Mesothelial cell of epicardium (in vitro differentiated cells): ENCODE measurements at places on chromosomes 1 and 21. TPM values are rescaled to one million over a fixed set of nuclear protein-coding genes. Genes with fewer than 3 reads are reported as not detected.

TRIM58 gene
- 0.91 to 1.2 TPM (median 1.1 TPM) in 3 replicates for total RNA-seq

DHRS3 gene
- 1,067 to 1,086 TPM (median 1,071 TPM) in 3 replicates for total RNA-seq

HHIPL2 gene
- total RNA-seq: 0.20 to 1.3 TPM (median 0.97 TPM) in 3 replicates

GBP4 gene
- total RNA-seq: 4.8 to 6.7 TPM (median 5.5 TPM) in 3 replicates

ERICH3 gene
- not detected in 3 replicates for total RNA-seq

ANGPTL3 gene
- total RNA-seq: not detected in 3 replicates

CA6 gene
- total RNA-seq: not detected in 3 replicates

- H3K36me3 ChIP-seq: no peaks in the 10 kb centered on the region
- H3K4me3 ChIP-seq: no peak overlapping the region
- no peaks in the 10 kb centered on the region for H3K4me1 ChIP-seq
- H3K27ac ChIP-seq: no peak overlapping the region
- H3K27me3 ChIP-seq: no peaks in the 10 kb centered on the region
These were observed 7.8 kb downstream of the MORN1 start for GRCh38 chr1:2383576-2383975.

DNA sequence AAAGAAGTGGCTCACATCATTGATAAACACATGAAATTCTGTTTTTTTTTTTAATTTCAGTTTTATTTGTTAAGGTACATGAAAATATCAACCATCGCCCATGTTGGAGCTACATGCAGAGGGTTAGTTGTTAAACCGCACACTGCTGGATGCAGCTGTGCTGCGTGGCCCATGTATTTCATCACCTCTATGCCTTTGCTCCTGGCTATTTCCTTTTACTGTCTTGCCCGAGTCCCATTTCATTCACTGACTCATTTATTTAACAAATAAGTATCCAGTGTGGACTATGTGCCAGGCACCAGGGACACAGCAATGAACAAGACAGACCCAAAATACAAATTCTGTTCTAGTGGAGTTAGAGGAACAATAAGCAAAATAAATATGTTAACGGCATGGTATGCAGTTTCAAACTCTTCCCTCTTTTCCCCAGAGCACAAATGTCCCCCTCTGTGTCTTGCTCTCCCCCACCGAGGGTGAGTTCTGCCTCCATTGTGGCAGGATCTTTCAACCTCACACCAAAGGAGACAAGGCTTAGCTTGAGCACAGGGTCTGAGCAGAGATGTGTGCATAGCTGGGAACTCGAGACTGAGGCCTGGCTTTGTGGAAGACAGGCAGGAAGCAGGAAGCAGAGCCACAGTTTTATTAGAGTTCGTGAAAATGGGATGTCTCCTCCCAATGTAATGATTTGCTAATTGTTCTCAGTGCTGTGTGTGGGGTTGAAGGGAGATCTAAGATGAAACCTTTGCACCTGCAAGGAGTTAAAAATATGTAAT is 44.6 kb downstream of the MAN1C1 start:
- no peak for DNase-seq
- H3K4me3 ChIP-seq: no peak overlapping the region
- no peaks in the 10 kb centered on the region for H3K36me3 ChIP-seq
- peak overlapping the region; percentile 57 for H3K27ac ChIP-seq

GRCh38 chr1:160187407-160187806 is 3.0 kb upstream of the CASQ1 start:
- H3K27me3 ChIP-seq: no peaks in the 10 kb centered on the region
- H3K4me1 ChIP-seq: peaks cover 7% of the 10 kb centered on the region
- no peak overlapping the region for H3K4me3 ChIP-seq
- H3K27ac ChIP-seq: no peak overlapping the region
- no peak for DNase-seq

DNA sequence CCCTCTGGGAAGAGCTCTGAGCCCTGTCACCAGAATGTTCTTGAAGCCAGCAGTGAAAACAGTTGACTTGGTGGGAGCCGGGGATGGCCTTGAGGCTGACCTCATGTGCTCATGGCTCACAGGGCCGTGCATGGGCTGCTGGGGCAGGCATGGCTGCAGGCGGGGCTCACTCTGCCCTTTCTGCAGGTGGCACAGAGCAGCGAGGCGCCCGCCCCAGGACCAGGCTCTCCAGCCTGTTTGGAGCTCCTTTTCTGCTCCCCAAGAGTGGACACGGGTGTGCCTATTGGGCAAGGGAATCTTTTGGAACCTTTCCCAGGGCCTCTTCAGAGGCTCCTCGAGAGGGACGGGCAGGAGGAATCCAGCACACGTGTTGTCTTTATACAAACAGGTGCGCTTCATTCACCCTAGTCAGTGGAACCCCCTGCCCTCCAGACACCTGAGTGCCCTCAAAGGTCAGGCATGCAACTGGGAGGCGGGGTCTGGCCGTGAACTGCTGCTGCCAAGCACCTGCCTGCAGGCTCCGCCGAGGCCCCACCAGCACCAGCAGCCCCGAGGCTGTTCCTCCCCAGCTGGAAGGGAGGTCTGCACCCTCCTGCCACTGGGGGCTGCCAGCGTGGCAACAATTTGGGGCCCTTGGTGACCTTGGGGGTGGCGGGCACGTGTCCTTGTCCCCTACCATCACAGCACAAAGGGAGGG is 2.6 kb upstream of the TTC34 start:
- H3K4me3 ChIP-seq: no peak overlapping the region
- DNase-seq: no peak
- H3K36me3 ChIP-seq: peaks cover 8% of the 10 kb centered on the region
- no peaks in the 10 kb centered on the region for H3K4me1 ChIP-seq
- H3K27ac ChIP-seq: no peak overlapping the region
- H3K27me3 ChIP-seq: no peaks in the 10 kb centered on the region

DNA sequence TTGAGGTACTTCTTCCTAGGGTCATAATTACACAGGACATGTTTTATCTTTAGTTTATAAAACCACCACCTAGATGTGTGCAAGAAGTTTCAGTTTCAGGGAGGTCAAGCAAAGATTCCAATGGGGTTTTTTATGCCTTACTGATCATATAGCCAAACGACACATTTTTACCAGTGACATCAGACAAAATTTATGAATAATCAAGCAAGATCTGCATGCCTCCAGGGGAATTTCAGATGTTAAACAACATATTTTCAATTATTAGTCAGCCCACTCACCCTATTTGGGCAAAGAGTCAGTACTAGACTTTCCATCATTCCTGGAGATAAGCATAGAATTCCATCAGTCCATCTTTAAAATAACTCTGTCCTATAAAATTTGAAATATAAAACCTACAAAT is 867.4 kb downstream of the KCNT2 start:
- peaks cover 47% of the 10 kb centered on the region for H3K4me1 ChIP-seq
- H3K27ac ChIP-seq: peak overlapping the region; percentile 73
- no peaks in the 10 kb centered on the region for H3K27me3 ChIP-seq
- H3K4me3 ChIP-seq: no peak overlapping the region
- H3K36me3 ChIP-seq: peaks cover 7% of the 10 kb centered on the region
- no peak for DNase-seq

GRCh38 chr1:97308131-97308530 is 586.5 kb downstream of the PTBP2 start:
- H3K4me3 ChIP-seq: no peak overlapping the region
- H3K36me3 ChIP-seq: peaks cover 3% of the 10 kb centered on the region
- peaks cover 9% of the 10 kb centered on the region for H3K4me1 ChIP-seq
- H3K27ac ChIP-seq: no peak overlapping the region
- no peaks in the 10 kb centered on the region for H3K27me3 ChIP-seq
- DNase-seq: no peak

DNA sequence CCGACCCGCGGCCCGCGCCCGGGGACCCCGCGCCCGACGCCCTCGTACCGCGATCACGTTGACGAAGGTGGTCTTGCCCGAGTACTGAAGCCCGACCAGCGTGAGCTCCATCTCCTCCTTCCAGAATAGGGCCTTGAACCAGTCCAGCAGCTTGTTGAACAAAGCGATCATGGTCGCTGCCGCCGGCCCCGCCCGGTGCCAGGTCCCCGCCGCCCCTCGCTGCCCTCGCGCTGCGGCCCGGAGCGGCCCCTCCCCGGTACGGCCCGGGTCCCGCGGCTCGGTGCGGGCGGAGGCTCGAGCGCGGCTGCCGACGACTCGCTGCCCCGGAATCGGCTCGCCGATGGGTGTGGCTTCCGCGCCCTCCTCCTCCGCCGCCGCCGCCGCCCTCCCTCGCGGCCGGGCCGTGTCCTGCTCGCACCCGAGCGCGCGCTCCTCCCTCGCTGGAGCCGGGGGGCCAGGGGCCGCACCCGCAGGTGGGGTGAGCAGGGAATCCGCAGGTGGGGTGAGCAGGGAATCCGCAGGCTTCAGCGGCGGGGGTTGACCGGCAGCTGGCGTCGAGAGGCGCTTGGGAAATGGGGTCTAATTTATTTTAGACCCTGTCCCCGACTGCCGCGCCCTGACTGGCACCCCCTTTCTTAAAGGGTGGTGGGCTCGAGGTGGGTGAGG is at the start of gene ARL8A:
TSS of gene ARL8A (minus strand) at position 336 of the 666 bp plus-strand sequence. CDS start at position 171, 165 bp downstream.
- H3K4me1 ChIP-seq: peaks cover 19% of the 10 kb centered on the region
- H3K36me3 ChIP-seq: peaks cover 1% of the 10 kb centered on the region

DNA sequence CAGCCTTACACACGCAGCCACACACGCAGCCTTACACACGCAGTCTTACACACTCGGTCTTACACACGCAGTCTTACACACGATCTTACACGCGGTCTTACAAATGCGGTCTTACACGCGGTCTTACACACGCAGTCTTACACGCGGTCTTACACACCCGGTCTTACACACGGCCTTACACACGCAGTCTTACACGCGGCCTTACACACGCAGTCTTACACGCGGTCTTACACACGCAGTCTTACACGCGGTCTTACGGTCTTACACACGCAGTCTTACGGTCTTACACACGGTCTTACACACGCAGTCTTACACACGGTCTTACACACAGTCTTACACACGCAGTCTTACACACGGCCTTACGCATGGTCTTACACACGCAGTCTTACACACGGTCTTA is 111.9 kb downstream of the PRDM16 start:
- H3K27me3 ChIP-seq: peaks cover 5% of the 10 kb centered on the region
- peaks cover 10% of the 10 kb centered on the region for H3K4me1 ChIP-seq
- no peaks in the 10 kb centered on the region for H3K36me3 ChIP-seq
- H3K4me3 ChIP-seq: no peak overlapping the region

DNA sequence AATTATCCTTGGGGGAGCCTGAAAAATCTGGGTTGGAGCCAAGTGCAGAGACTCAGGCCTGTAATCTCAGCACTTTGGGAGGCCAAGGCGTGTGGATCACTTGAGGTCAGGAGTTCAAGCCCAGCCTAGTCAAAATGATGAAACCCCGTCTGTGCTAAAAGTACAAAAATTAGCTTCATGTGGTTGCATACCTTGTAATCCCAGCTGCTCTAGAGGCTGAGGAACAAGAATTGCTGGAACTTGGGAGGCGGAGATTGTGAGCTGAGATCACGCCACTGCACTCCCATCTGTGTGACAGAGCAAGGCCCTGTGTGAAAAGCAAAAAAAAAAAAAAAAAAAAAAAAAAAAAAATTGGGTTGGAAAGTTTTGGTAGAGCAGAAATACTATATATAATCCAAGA is 1563.6 kb upstream of the PRMT6 start:
- DNase-seq: no peak
- no peaks in the 10 kb centered on the region for H3K27me3 ChIP-seq
- peaks cover 8% of the 10 kb centered on the region for H3K4me1 ChIP-seq
- peak overlapping the region; percentile 39 for H3K27ac ChIP-seq
- H3K4me3 ChIP-seq: no peak overlapping the region
- H3K36me3 ChIP-seq: no peaks in the 10 kb centered on the region

GRCh38 chr1:94616506-94616905 is 74.9 kb upstream of the F3 start:
- no peaks in the 10 kb centered on the region for H3K27me3 ChIP-seq
- no peak for DNase-seq
- peaks cover 6% of the 10 kb centered on the region for H3K36me3 ChIP-seq
- no peak overlapping the region for H3K4me3 ChIP-seq
- H3K27ac ChIP-seq: peak overlapping the region; percentile 58

GRCh38 chr1:38420666-38421065 is 374.1 kb upstream of the POU3F1 start:
- H3K4me3 ChIP-seq: no peak overlapping the region
- H3K27ac ChIP-seq: no peak overlapping the region
- H3K36me3 ChIP-seq: no peaks in the 10 kb centered on the region
- no peak for DNase-seq

- peaks cover 30% of the 10 kb centered on the region for H3K4me1 ChIP-seq
- no peaks in the 10 kb centered on the region for H3K36me3 ChIP-seq
- H3K27me3 ChIP-seq: no peaks in the 10 kb centered on the region
- H3K27ac ChIP-seq: no peak overlapping the region
These were observed 5.5 kb downstream of the SDCCAG8 start for GRCh38 chr1:243261390-243261789.

DNA sequence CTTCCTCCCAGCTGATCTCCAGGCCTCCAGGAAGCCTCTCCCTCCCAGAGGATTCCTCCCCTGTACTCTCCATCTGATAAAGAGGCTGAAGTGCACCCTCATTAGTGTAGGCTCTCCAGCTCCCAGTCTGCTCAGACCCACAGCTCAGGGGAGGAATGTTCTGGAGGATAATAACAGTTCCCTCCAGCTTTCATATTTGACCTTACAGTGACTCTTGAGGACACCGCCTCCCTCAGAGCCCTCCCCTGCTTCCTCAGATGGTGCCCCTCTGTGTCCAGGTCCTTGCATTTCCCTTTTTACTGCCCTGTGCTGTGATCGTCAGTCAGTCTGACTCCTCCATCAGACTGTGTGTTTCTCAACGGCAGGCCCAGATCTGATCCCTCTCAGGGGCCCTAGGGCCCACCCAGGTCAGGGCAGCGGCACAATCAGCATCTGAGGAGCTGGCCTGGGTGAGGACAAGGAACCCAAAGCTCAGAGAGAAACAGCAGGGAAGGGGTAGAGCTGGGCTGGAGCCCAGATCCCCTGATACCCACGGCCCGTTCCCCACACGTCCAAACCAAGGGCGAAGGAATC is 1.1 kb upstream of the SHISAL2A start:
- H3K27ac ChIP-seq: peak overlapping the region; percentile 48
- no peaks in the 10 kb centered on the region for H3K36me3 ChIP-seq
- peaks cover 28% of the 10 kb centered on the region for H3K4me1 ChIP-seq
- no peak for DNase-seq

- H3K27me3 ChIP-seq: no peaks in the 10 kb centered on the region
- H3K4me1 ChIP-seq: no peaks in the 10 kb centered on the region
- no peak for DNase-seq
- no peak overlapping the region for H3K4me3 ChIP-seq
- no peaks in the 10 kb centered on the region for H3K36me3 ChIP-seq
These were observed 1647.9 kb downstream of the PLA2G4A start for GRCh38 chr1:188476606-188477005.
